ENCODE measurements at places on chromosomes 16 and 17.

GRCh38 chr17:76826330-76827068, 41.7 kb upstream of the MGAT5B start:
- no peak for DNase-seq

- DNase-seq = no peak
These were observed 128.0 kb upstream of the CACNG5 start for GRCh38 chr17:66706851-66707450.

GRCh38 chr16:79628501-79628975, 28.0 kb upstream of the MAF start:
- no peak for DNase-seq

DNA sequence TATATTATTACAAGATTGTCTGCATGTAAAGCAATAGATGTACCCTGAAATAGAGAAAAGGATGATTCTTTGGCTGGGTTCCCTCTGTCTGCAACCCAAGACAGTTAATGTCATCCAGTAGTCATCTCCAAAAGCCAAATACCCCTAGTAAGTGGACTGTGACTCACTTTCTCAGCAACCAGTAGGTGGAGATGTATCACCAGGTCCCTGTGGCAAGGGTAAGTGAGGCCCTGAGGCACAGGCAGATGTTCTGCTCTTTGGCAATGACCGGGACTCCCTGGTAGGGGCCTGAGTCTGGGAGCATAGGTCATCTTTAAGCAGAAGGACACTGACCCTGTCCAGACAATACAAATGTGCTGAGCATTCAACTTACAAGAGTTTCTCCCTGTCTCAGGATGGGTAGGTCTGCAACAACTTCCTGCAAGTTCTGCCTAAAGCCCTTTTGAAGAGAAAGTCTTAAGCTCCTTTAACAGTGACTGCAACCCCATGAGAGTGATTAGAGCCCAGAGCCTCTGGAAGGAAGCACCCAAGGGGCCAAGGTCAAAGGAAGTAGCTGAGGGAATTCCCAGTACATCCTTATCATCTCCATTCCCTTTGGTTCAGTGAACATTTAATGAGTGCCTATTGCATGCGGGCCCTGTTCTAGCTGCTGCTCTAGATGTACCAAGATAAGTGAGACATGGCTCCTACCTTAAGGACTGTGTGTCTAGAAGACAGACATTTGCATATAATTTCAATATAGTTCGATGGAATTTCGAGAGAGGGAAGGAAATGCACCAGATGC, 31.9 kb downstream of the PMP22 start:
- DNase-seq = no peak

- no peak for DNase-seq
These were observed 12.6 kb downstream of the DUSP14 start for GRCh38 chr17:37502009-37502936.

DNA sequence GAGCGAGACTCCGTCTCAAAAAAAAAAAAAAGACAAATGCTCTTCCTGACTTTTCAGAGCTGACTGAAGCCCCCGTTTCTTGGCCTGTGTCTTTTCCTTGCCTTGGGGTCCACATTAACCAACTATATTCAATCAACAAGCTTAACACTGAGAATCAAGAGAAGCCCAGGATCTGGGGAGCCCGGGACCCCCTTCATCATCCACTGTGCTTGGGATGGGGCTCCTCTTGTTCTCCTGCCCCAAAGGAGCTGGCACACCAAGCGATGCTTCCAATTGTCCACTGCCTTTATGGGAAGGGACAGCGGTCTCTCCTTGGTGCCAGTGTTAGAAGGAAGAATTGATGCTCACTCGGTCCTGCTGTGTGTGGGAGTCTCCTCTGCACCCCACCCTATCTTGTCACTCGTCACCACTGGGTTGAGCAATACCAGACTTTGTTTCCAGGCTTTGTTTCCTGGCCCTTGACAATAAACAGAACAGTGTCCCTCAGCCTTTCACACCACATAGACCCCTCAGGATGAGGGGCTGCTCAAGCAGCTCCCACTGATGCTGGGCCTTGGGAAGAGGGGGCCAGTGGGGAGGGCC, 146.7 kb downstream of the KCNJ12 start:
- DNase-seq = no peak

GRCh38 chr17:74080656-74081582, 122.6 kb upstream of the RPL38 start:
- no peak for DNase-seq

GRCh38 chr17:75950855-75951554, 10.2 kb upstream of the FBF1 start:
- no peak for DNase-seq

GRCh38 chr16:50316848-50317630, 50.7 kb downstream of the ADCY7 start:
- no peak for DNase-seq

DNA sequence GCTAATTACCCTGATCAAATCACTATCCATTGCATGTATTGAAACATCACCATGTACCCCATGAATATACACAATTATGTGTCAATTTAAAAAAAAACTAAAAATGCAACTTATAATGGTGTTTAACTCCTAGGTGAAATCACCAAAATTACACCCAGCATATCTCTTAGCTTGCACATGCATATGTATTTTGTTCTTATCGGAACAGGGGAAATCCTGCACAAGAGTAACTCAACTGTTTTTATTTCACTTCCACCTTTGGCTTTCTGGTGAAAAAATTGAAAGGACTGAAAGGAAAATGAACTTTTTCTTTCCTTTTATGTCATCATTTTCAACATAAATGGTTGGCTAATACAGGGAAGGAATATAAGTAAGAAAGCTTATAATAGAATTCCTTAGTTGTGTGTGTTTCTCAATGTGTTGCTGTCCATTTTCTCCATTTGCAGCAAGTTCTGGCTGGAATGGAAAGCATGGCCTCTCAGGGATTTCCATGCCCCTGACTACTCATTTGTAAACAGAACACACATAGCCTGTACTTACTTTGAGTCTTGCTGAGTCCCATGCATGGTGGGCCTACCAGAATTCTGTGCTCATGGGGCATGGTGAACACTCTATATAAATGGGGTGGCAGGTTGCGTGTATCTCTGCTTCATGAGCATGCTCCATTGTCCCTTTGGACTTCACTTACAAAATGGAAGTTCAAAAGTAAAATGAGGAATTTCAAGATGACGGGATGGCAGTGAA, 462.0 kb downstream of the HS3ST3B1 start:
- DNase-seq = no peak

DNA sequence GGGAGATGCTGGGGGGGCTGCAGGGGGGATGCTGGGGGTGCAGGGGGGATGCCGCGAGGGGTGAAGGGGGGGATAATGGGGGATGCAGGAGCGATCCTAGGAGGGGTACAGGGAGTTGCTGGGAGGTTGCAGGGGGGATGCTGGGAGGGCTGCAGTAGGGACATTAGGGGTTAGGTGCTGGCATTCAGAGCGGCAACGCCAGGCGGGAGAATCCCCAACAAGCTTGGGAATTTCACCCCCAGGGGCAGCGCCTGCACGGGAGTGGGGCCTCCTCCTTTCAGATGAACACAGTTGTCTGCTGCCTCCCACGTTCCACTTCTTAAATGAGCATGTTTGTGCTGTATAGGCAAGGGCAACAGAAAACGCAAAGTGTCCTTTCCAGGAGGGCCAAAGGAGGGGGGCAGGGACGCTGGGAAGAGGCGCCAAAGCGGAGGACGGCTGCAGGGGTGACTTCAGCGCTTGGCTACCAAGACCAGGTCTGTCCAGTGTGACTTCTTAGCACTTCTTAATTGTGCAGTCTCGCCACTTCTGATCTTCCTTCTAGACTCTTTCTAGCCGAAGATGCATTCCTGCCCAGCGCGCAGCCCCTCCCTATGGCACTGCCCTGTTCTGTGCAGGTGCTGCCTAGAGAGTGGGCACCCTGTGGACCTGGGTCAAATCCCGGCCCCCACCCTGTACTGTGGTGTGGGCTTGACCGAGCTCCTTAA, 2.0 kb upstream of the SLC6A4 start:
- DNase-seq = no peak

GRCh38 chr17:61369751-61370150, 29.9 kb upstream of the TBX2 start:
- DNase-seq = no peak

GRCh38 chr17:32523017-32523680, 36.4 kb downstream of the CDK5R1 start:
- DNase-seq = no peak

DNA sequence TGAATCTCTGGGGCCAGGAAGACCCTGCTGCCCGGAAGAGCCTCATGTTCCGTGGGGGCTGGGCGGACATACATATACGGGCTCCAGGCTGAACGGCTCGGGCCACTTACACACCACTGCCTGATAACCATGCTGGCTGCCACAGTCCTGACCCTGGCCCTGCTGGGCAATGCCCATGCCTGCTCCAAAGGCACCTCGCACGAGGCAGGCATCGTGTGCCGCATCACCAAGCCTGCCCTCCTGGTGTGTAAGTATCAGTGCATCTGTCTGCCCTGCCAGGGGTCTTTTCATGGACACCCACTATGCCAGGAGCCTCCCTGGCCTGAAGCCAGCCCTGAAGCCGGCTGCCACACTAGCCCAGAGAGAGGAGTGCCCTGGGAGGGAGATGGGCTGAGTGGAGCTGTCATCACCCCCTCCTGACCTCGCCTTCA, at the start of gene CETP:
TSS of gene CETP (plus strand) at position 100 of the 431 bp plus-strand sequence. CDS start at position 130, 30 bp downstream.
- DNase-seq = no peak

DNA sequence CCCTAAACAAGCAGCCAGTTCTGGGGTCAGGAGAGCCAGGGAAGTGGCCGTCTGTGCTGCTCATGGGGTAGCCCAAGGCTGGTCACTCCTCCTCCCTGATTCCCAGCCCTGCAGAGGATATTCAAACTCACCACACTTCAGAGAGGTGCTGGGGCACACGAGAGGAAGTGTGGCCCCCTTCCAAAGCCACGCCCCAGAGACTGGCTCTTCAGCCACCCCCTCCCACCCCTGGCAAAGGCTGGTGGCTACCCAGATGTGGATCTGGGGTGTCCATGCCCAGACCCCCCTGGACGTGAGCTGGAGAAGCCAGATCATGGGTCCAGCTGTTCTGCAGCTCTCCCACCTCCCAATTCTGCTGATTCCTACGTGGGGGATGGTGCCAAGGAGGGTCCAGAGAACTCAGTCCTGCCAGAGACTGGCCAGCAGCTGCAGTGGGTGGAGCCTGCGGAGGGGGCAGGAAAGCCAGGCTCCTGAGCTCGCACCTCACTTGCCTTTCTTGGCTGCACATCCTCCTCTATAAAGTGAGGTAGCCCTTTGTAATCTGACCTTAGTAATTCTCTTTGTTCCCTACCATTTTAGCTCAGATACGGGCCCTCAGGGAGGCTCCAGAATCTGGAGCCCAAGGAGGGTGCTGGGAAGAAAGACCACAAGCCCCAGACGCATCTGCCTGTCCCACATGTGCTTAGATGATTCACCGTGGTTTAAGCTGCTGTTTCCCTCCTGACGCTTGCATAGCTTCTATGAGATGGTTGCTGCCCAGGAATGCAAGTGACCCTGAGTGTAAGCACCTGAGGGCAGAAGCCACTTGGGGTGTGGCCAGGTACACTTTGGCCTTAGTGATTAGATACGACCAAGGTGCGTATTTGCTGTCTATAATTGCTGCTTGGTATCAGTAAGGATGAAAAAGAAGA, 15.3 kb downstream of the SDK2 start:
- DNase-seq = no peak

- DNase-seq = no peak
These were observed 981 bp downstream of the BEAN1 start for GRCh38 chr16:66427871-66428681.

GRCh38 chr17:58231641-58232040, 6.7 kb upstream of the LPO start:
- no peak for DNase-seq

DNA sequence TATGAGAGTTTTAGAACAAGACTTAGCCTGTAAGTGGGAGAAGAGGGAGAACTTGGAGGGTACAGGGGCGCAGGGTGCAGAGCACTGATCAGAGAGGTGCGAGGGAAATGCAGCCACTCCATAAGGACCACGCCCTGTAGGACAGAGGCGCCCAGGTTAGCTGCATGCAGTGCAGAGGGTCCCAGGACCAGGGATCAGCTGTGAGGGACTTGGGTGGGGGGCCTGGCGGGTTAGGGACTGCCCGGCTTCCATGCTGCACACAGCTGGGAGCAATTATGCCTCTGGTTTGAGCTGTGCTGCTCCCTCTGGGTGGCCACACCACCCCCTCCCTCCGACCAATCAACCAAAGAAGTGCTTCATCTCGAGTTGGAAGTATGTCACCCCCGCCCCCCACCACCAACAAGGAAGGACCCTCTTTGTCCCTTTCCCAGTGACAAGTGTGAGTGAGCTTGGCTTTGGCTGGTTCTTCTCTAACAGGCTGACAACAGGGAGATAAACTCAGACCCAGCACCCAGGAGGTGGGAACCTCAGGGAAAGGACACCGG, 22.2 kb upstream of the CLEC18A start:
- DNase-seq = no peak

DNA sequence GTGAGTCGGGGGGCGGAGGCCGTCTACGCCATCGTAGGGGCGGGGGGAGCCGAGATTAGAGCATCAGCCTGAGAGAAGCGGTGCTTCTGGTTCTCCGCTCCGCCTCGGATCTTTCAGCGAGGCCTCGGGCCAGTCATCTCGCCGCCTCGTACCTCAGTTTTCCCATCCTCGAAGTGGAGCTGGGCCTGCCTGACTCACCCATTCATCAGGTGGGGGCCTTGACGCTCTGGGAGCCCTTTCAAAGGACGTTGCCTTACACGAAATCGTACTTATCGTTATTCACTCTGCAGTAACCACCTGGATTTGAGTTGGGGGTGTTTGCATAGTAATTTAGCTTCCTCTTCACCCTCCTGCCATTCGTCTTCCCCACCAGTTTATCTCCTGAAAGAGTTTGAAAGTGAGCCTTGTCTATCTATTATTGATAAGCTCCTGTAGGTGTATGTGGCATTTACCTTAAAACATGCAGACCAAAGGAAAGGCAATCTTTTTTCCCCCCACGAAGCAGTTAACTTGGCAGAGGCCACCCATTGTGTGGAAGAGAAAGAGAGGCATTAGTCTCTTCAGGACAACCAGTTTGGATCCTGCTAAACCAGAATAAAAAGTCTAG, 674 bp downstream of the TAF15 start:
- no peak for DNase-seq

DNA sequence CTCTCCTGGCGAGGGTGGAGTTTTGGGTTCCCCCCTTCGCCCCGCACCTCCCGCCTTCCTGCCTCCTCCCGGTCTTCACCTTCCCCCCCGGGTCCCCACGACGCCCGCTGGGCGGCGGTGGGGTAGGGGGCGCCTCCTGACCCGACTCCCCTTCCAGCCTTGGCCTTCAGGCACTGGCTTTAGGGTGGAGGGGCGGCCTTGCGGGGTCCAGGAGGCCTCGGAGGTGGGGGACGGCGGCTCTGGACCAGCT, 2.4 kb downstream of the SLC16A3 start:
- no peak for DNase-seq

DNA sequence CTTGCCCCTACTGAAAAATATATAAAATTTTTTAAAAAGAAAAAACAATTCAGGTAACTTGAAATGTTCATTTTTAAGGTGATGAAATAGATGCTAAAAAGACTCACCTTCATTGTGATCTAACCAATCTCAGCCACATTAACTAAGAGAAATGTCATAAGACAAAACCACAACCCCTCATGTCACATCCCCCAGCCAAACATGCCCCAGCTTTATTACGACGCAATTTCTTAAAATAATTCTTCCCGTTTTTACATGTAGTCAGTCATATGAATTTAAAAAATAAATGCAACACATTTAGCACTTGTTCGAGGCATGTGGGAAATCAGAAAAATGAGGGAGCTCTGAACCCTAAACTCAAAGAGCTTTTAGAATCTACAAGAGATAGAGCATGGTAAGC, 9.5 kb downstream of the AMFR start:
- DNase-seq = no peak
